ENCODE measurements at places on chromosomes 1 and 21.

DNA sequence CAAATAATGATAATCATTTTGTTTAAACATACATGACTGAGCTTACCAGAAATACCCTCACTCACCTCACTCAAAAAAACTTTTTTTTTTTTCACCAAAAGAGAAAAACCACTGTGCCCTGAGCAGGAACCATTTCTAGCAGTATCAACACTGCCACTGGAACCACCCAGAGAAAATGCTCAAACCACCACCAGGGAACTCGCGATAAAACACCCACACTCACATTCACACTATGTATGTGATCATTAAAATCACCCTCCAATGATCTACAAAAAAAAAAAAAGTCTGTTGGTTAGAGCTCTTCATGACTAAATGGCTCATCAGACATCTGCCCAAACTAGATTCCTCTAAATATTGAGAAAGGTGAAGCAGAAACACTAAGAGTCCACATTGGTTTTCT, 11.5 kb downstream of the TIAM1 start:
- no peak for DNase-seq

- no peak for DNase-seq
Measured at GRCh38 chr1:58620259-58620658, 43.2 kb upstream of the TACSTD2 start.

DNA sequence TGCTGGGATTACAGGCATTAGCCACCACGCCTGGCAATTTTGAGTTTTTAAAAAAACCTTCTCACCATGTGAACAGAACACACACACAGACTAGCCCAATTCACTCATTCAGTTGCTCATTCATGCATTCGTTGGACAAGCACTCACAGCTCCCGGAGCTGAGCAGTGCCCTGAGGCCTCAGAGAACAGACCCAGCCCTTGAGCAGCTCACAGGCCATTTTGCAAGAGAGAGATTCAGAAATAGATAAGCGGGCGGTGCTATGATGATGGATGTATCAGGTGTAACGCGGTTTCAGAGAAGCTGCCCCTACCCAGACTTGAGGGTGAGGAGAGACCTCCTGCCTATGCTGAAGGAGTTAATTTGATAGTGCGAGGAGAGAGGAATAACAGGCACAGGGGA, 18.6 kb downstream of the PTAFR start:
- DNase-seq: no peak

DNA sequence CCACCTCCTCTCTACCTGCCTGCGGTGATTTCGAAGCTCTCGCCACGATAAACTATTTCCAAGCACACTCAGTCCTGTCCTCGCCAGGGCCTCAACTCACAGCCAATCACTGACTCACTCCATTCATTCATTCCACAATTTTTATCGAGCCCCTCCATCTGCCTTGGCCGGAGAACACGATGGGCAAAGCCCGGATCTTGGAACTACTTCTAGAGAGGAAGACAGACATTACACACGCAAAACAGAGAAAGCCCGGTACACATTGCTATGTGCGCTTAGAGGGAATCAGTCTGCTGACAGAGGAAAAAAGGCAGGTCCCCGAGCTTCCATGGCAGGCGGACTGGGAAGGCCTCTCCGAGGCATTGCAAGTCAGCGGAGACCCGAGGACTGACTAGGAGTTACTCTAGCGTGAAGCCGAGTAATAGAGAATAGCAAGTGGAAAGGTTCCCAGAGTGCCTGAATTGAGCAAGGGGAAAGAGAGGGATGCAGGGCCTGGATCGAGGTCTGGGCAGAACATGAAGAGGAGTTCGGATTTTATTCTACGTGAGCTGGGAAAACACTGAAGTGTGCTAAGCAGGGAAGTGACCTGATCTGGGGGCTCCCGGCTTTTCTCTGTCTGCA, 54.2 kb upstream of the DNAJC6 start:
- no peak for DNase-seq

- DNase-seq: no peak
Measured at GRCh38 chr1:41804176-41804575, 114.5 kb downstream of the HIVEP3 start.

GRCh38 chr1:12356004-12356890, 126.4 kb downstream of the VPS13D start:
- no peak for DNase-seq

DNA sequence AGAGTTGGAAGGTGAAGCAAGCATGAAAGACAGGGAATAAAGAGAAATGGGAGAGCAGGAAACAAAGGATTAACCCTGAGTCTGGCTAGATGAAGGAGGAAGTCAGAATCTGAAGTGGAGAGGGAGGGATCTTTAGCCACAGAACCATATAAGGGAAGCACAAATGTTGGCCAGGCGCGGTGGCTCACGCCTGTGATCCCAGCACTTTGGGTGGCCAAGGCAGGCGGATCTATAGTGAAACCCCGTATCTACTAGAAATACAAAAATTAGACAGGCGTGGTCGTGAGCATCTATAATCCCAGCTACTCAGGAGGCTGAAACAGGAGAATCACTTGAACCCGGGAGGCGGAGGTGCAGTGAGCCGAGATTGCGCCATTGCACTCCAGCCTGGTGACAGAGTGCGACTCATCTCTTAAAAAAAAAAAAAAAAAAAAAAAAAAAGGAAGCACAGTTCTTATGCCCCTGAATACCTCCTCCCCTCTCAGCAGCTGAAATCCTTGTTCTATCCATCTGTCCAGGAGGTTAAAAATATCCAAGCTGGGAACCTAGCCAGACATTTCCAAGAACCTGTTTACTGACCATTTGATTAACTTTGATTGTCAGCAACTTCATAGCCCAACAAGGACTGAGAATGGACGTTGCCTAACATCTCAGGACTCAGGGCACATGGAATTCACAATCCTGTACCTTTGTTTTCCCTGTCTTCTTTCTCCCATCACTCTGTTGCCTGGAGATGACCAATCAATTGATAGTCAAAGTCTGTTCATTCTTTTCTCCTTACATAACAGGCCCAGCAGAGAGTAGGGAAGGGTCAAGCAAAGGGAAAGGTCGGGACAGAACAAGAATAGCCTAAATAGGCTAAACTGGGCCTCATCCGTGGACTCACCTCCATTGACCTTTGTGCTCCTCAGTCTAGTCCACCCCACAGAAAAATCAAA, 10.6 kb downstream of the TXNIP start:
- DNase-seq: no peak

GRCh38 chr1:39685071-39685470, 6.2 kb downstream of the HPCAL4 start:
- no peak for DNase-seq

DNA sequence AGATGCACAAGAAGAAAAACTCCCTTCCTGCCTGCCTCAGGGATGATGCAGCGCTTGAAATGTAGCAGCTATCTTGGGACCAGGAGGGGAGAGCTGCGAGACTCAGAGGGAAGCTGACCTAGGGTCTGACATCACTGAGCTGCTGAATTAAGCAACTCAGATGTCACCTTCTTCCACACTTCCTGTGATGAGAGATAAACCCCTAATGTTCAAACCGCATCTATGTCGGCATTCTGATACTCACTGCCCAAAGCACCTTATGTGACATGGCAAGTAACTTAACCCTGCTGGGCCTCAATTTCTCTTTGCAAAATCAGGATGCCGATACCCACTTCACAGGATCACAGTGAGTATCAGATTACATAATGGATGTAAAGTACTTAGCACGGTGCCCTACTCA, 9.1 kb upstream of the AK2 start:
- no peak for DNase-seq

DNA sequence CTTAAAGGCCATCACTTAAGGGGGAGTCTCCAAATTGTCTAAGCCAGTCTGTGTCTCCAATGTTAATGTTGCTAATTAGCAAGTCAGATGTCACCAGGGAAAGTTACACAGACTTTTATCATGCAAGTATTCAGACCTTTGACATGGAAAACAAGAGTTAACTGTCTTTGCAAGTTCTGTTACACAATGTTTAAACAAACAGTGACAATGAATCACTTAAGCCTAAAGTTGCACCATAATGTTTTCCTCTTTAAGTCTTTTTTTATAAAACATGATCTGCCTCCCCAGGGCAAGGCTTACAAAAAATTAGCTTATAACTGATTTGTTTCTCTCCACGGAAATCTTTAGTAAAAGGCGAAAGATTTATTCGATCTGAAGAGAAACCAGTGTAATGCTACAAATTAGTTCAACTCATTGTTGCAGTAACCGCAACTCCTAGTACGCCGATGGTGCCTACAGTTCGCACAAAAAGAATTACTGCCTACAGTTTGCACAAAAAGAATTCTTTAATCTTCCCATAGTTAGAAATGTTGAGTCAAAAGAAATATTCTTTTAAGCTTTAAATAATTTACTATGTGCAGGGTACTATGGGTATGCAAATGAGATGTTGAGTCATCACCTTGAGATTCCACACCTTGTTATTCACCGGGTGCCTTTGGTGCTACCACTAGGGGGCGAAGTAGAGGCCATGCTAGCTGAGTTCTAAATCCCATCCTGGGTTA, 45.3 kb downstream of the HHAT start:
- peak; percentile 56 for DNase-seq

- DNase-seq: no peak
Measured at GRCh38 chr21:29849735-29850176, 90.0 kb downstream of the GRIK1 start.

DNA sequence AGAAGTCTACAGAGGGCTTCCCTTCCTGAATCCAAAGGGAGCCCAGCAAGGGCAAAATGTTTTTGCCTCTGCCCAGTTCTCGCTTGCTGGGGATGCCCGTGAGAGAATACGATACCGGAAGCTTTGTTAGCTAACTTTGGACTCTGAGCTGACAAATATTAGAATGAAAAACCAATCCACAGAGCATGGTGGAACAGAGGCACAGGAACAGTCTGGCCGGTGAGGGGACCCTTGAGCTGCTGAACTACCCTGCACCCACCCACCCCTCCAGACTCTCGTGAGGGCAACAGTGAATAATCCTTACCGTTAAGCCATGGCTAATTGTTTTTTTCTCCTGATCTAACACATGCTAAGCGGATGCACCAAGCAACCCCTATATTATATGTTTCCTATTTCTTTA, 76.3 kb upstream of the AKT3 start:
- no peak for DNase-seq

GRCh38 chr1:158998781-158999161, 10.9 kb upstream of the IFI16 start:
- DNase-seq: peak; percentile 76

GRCh38 chr1:204473400-204473965, 21.1 kb downstream of the PIK3C2B start:
- no peak for DNase-seq

- DNase-seq: peak; percentile 17
Measured at GRCh38 chr1:152495066-152495675, 15.4 kb upstream of the LCE5A start.

DNA sequence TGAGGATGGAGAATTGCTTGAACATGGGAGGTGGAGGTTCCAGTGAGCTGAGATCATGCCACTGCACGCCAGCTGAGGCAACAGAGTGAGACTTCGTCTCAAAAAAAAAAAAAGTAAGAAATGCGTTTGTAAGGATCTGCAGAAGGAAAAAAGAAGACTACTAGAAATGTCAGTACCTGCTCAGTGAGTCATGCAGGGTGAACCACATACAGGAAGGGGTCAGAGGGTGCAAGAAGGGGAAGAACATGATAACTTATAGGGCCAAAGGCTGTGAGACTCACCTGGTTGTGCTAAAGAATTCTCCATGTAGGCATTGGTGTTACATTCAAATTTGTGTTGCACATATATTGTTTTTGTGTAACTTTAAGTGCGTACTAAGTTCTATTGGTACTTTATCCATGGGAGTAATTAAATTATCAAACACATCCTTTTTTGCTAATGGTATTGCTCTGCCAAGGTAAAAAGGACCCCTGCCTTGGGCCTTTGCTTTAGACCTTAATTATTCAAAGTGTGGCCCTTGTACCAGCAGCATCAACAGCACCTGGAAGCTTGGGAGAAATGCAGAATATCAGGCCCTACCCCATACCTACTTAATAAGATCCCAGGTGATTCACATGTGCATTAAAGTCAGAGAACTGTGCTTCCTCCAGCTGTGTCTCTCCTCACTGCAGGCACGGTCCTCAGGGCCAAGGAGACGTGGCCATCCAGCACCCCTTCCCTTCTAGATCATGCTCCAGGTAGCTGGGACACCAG, 96.4 kb upstream of the PPP2R5A start:
- DNase-seq: no peak

DNA sequence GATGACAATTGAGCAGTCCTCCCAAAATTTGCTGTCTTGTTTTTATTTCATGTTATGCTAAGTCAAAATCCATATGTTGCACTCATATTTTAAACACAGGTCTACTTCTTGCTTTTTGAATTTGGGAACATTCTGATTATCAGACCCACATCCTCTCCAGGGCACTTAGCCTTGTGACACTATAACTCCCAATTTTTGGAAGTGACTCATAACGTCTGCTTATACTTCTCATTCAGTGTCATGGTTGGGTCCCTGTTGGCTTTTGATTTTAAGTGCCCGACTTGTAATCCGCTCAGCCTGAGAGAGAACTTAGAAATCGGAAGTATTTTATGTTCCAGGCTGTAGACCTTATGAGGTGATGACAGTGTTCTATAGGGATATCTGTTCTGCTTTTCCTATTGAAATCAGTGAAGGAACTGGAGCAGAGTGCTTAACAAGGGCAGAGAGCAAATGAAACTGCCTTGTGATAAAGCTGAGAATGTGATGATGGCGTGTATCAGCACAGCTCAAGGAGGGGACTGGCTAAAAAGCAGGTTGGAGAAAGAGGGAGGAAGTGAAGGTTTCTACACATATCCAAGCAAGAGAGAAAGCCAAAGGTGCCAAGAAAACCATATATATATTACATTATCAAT, 136.0 kb downstream of the HLX start:
- no peak for DNase-seq

- no peak for DNase-seq
Measured at GRCh38 chr1:14254251-14254650, 344.2 kb upstream of the KAZN start.

DNA sequence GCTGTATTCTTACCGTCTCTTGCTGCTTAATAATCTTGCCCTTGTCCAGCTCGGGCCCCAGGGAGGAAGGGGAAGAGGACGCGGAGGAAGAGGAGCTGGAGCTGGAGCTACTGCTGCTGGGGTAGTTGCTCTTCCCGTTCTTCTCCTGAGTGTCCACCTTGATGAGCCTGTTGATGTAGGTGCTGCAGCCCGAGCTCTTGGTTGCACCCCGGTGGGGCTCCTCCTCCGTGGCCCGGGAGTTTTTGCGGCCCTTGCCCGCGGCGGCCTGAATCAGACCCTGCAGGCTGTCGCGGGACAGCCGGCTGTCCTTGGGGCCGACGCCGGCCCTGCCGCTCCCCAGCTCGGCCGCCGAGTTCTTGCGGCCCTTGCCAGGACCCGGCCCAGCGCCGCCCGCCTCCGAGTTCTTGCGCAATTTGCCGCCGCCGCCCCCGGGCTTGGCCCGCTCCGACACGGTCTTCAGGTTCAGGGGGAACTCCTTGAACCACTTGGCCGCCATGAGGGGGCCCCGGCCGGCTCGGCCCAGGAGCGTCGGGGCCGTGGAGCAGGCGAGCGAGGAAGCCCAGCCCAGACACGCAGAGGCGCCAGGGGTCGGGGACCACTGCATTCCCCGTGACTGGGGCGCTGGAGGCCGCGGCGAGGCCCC, 475 bp upstream of the TDRD10 start:
- no peak for DNase-seq

- DNase-seq: no peak
Measured at GRCh38 chr1:234096161-234096770, 191.8 kb downstream of the SLC35F3 start.

GRCh38 chr1:153485863-153486262, 25.4 kb upstream of the S100A7 start:
- DNase-seq: no peak

All from T-helper 1 cell (primary cell).